ENCODE measurements at places on chromosomes 1 and 21. TPM values are rescaled to one million over a fixed set of nuclear protein-coding genes. Genes with fewer than 3 reads are reported as not detected.

- no peak for DNase-seq
Measured at GRCh38 chr1:69946935-69947334, 258.4 kb downstream of the LRRC40 start.

- no peak for DNase-seq
Measured at GRCh38 chr1:168139070-168139469, 2.3 kb upstream of the GPR161 start.

- no peak for DNase-seq
Measured at GRCh38 chr1:91120421-91120820, 98.6 kb upstream of the ZNF644 start.

- DNase-seq = no peak
Measured at GRCh38 chr1:65437616-65438015, 17.1 kb downstream of the LEPR start.

- no peak for DNase-seq
Measured at GRCh38 chr1:165063181-165063965, 293.1 kb downstream of the LMX1A start.

DNA sequence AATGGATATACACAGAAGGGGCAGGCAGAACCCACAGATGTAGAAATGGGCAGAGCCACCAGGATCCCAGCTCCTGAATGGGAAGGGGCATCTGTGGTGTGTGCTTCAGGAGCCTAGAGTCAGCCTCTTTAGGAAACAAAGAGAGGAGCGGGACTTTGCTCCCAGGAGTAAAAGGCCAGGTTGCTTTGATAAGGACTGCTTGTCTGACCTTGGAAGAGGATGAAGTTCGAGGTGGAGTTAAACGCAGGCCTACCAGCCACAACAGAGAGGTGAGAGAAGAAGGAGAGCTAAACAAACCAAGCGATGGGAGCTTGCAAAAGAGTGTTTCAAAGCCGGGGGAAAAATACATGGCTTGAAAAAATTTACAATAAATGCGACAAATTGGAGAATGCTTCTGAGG, 49.9 kb upstream of the TMPRSS2 start:
- DNase-seq = no peak

RGS4 gene
- not detected for total RNA-seq

CELA2B gene
- not detected for total RNA-seq

STUM gene
- 0.98 TPM for total RNA-seq
